ENCODE measurements at places on chromosomes 1 and 21. TPM values are rescaled to one million over a fixed set of nuclear protein-coding genes. Genes with fewer than 3 reads are reported as not detected.

- no peak for DNase-seq
Observed at GRCh38 chr1:17949511-17949910, 158.1 kb upstream of the IGSF21 start.

DNA sequence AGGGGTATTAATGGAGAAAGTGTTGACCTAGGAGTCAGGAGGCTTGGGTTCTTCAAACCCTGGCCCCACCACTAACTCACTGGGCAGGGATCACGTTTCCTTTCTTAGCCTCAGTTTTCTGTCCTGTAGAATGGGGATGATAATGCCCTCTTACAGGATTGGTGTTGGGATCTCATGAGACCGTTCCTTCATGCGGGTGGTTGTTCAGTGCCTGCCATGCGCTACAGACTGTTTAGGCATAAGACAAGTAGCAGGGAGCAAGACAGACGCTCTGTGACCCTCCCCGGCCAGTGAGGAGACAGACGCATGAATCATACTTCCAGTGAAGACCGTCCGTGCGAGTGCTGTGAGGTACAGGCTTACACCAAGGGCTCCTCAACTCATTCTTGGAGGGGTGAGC, 81.7 kb downstream of the MAN1C1 start:
- DNase-seq = no peak

GRCh38 chr1:35179908-35180307, 13.0 kb downstream of the SFPQ start:
- DNase-seq = no peak

DNA sequence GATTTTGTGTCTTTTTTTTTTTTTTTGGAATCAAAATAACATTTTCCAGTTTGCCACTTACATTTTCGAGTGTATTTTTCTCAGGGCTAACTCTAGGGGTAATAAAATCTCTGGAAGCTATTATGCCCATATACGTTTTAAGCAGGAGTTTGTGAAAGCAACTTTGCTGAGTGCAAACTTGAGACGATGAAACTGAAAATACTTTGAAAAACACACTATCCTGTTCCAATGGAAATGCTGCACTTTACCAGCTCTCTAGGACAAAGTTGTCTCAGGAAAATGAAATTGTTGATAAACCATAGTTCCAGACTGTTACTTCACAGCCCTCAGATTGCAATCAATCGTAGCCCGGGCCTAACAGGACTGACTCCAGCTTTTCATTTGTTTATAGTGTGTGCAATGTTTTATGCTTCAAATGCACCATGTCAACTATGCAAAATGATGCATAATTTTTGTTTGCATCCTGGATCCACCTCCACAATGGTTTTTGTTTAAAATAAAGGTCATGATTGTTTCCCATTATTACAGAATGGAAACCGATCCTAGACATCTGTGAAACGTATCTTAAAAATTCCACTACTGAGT, 220.6 kb upstream of the PKN2 start:
- no peak for DNase-seq

DNA sequence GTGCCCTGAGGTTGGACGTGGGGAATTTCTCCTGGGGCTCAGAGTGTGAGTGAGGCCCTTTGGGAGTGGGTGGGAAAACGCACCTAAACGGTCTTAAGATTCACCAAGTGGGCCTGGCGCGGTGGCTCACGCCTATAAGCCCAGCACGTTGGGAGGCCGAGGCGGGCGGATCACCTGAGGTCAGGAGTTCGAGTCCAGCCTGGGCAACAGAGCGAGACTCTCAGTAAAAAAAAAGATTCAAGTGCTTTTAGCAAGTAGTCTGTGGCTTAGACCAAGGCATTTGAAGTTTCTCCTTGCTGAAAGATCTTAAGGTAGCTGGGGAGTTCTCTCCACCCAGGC, 1.4 kb downstream of the RPS8 start:
- no peak for DNase-seq

DNA sequence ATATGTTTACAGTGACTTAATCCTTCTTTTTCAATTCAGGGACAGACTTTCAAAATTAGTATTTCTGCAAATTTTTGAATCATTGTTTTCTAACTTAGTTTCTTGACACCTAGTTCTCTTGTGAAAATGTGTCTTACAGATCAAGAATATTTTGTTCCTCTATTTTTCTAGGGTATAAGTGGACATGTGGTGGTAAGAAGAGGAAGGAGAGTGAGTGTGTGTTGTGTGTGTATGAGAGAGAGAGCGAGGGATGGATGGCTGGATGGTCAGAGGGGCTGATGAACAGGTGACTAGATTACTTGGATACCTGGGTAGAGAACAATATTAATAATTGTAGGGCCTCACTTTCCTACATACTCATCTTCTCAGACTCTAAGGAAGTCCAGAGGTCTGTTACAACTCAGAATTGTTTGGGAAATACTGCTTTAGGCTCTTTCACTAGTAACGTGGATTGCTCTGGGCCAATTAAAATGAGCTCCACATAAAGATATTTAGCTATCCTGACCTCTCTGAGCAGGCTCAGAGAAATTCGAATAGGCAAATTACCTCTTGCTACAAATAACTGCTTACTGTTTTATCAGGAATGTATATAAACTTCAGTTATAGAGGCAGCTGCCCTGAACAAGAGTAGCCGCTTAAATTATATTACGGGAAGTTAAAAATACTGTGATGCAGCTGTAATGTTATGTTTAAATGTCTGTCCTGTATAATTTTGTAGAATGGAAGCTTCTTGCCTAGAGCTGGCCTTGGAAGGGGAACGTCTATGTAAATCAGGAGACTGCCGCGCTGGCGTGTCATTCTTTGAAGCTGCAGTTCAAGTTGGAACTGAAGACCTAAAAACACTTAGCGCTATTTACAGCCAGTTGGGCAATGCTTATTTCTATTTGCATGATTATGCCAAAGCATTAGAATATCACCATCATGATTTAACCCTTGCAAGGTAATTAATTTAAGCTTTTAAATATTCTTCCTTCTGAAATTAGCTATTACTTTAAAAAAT, 19.7 kb downstream of the GPSM2 start:
- no peak for DNase-seq

DNA sequence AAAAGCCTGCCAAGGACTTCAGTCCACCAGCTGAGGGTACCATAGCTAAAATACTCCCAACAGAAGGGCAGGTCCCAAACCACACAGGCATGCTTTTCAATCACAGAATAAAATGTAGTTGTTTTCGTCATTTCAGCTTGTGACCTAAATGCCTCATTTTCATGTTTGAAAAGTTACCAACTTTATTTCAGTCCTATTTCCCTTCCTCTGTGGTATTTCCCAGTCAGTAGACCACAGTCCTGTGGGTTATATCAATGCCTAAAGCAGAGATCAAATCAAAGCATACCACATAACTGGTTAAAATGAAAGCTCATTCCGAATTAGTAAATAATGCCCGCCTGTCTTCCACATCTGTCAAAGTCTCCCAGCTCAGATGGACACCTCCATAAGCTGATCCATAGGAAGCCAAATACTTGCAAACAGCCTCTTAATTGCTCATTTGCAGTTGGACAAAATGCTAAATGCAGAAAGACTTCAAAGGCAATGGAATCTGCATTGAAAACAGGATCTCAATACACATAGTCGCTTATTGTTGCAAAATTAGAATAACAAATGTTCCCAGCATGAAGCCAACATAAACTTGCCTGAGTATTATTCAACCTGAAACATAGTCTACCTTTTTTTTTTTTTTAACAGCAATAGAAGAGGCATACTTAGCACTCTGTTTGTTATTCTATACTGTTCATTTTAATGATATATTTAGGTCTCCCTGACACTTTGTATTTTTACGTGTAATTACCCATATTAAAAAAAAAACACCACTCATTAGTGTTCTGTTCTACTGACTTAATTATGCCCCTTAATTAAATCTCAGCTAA, 53.9 kb downstream of the NR5A2 start:
- no peak for DNase-seq

GRCh38 chr1:9886092-9886742, 23.9 kb downstream of the CTNNBIP1 start:
- DNase-seq = no peak

DNA sequence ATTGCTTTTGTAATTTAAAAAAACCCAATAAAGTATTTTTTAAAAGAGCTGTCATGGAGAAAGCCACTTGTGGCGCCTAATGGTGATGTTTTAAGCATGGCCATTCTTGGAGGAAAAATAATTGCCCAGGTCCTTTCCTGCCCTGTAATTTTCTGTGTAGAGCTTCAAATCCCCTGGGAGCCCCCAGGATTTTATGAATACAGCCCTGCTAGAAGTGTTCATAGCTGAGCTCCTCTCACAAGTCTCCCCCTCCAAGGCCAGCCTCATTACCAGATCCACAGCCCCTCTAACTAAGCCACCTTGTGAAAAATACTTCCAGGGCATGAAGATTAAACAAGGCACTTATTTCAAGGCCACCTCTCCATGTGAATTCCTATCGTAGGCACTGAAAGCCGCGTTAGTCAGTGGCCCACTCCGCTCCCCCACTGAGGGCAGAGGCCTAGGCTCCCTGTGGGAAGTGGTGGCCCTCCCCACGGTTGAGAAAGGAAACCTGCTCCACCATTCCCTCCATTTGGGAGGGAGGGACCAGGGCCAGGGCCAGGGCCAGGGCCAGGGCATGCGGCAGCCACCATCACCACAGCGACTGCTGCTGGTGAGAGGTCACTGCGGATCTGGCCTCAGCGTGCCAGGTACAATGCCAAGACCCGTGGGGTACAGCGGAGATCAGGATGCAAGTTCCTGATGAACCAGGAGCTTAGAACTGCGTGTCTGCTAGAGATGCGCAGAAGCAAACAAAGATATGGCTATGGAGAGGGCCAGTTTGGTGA, 83.1 kb downstream of the KCNN3 start:
- DNase-seq = no peak

GRCh38 chr1:166479052-166479631, 312.3 kb upstream of the FAM78B start:
- peak; percentile 12 for DNase-seq

GRCh38 chr1:20634594-20635084, 1.4 kb downstream of the PINK1 start:
- no peak for DNase-seq

GRCh38 chr1:107532318-107532717, 391.5 kb downstream of the NTNG1 start:
- no peak for DNase-seq

- DNase-seq = no peak
Observed at GRCh38 chr21:37257511-37257966, 9.6 kb downstream of the VPS26C start.

DNA sequence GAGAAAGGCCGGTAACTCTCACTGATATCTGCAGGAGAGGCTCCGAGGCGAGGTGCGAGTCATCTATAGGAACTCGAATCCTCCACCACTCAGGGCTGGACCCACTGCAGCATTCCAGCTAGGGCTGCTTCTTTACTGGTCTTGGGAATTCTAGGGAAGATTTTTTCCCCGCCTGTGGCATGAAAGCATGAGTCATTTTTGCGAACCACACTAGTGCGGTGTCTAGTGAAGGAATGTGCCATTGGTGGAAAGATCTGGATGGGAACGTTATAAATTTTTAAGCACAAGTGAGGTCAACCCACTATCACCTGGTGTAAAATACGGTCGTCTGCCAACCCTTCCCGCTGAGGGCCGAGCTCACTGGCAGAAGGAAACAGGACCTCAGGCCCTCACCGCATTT, 49.7 kb downstream of the SYF2 start:
- DNase-seq = no peak

GRCh38 chr21:32494934-32495709, 82.6 kb downstream of the EVA1C start:
- no peak for DNase-seq

DNA sequence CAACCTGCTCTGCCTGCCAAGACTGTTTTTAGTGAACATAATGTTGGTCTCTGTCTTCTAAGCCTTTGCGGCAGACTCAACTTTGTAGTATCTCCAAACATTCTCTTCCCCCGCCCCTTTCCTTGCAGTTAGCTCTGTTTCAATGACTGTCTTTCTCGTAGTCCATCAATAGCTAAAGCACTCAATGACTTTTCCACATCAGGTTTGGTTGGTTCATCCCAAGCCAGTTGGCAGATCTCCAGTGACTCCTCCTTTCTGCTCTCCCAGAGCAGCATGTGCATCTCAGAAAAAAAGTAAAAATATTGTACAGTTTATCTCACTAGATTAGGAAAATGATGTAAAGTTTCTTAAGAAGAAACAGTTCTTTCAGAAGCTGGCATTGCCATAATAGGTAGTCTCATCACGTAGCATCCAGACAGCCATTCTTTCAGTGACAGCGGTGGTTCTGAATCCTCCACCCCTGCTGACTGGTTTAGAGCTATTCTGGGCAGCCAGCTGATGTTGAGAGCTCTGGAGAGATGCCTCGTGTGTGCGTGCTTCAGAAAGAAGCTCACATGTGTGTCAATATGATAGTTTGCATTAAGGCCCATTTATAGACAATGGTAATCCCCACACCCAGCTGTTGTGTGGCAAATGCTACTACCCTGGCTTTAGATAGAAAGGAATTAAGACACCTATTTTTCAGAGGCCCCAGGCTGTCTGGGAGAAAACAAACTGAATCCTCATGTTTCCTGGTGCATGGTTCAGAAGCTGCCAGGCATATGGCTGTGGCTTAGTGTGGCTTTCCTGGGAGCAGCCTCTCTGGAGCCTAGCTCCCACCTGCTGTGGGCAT, 53.2 kb downstream of the CNN3 start:
- DNase-seq = no peak

GRCh38 chr1:184965944-184966860, 8.1 kb downstream of the NIBAN1 start:
- no peak for DNase-seq

GRCh38 chr1:109935451-109935900, 24.8 kb downstream of the CSF1 start:
- no peak for DNase-seq

- DNase-seq = no peak
Observed at GRCh38 chr1:159587461-159587951, at the start of gene APCS. Gene APCS, plus strand, starts transcription at chr1:159587826. Its CDS starts 96 bp downstream, at chr1:159587922.

DNA sequence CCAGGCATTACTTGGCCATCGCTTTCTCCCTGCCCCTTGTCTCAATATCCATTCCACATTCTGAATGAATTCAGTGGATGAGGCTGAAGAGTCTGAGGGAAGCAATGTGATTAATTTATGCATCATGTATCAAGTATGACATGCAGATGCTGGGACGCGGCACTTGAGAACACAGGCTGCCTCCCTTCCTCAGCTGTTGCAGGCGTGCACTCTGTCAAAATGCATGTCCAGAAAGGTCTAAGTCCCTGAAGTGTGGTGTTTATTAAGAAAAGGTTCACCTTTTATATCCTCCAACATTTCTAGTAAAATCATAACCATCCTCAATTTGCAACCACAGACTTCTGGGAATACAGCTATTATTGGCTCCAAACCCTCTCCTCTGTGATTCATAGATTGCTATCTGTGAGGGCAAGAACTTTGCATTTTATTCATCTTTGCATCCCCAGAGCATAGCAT, 22.6 kb upstream of the RAB3GAP2 start:
- DNase-seq = no peak

The RHD gene
- not detected for total RNA-seq

The STYXL2 gene
- total RNA-seq = not detected

The GCSAML gene
- not detected for total RNA-seq

The CD53 gene
- not detected for total RNA-seq

The CACHD1 gene
- total RNA-seq = 8.2 TPM

The FGGY gene
- total RNA-seq = 6.7 TPM

The FMO1 gene
- not detected for total RNA-seq

The TRIM58 gene
- 2.4 TPM for total RNA-seq
